DMS 273 treated with DMSO at 0.1 percent for 48 hours (cell line): ENCODE measurements at places on chromosomes 1 and 21.
A peak's percentile ranks its signal among the peaks of the same experiment; 100 is the strongest.

- no peak for DNase-seq
These were observed 34.8 kb upstream of the DUSP10 start for GRCh38 chr1:221776495-221777301.

- no peak for DNase-seq
These were observed 12.7 kb upstream of the RAB42 start for GRCh38 chr1:28579401-28579800.

- no peak for DNase-seq
These were observed 87.4 kb downstream of the GREM2 start for GRCh38 chr1:240524356-240525069.

- DNase-seq = no peak
These were observed 10.6 kb upstream of the PARS2 start for GRCh38 chr1:54774820-54775498.

GRCh38 chr21:28298251-28298672, 694.4 kb downstream of the LTN1 start:
- no peak for DNase-seq

DNA sequence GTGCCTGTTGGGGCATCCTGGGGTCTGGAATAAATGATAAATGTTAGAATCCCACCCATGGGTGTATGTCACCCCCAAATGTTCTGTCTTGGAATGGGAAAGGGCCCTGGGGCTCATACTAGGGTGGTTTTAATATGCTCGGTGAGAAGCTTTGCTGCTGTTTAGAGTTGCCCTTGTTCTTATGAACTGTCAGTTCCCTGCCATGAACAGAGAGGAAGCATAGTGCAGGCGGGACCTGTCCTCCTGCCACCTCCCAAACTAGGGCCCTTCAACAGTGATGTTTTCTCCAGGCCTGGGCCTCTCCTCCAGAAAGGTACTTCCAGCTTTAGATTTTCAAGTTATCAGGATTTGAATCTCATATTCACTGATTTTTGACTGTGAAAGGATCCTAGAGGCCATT, 80.7 kb upstream of the COA6 start:
- no peak for DNase-seq

DNA sequence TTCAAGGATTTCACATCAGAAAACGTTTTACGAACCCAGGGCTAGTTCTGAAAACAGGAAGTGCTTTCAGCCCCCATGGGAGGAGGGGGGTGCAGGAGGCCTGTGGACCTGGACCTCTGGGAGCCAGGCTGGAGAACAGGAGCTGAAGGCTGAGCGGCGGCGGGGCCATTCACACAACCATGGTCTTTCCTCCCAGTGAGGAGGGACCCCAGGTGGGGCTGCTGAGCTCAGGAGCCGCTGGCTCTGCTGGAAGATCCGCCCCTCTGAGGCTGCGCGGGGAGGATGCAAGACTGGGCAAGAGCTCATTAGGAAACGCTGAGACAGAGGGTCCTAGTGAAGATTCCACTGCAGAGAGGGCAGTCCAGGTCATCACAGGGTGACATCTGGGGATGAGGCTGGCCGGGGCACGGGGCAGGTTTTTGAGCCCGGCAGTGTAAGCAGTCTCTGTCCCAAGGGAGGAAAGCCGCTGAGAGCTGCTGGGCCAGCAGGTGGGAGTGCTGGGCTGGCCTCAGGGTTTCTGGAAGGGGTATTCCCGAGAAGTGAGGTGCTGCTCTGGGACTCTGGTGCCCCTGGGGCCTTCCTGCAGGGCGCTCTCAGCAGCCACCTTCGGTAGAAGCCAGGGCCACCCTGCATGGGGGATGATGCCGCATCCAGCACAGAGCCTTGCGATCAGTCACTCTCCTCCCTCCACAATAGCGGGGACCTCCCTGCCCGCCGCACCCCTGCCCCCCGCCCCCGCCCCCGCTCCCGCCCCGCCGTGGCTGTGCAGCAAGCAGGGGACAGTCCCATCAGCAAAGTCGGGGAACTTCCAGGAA, 7.5 kb downstream of the MX2 start:
- DNase-seq = no peak

GRCh38 chr21:42276526-42277154, 38.6 kb downstream of the TFF3 start:
- DNase-seq = no peak

- no peak for DNase-seq
These were observed 134.0 kb upstream of the IRF2BP2 start for GRCh38 chr1:234743791-234744611.

- DNase-seq = peak; percentile 11
These were observed 63.2 kb downstream of the SYDE2 start for GRCh38 chr1:85137660-85138059.

DNA sequence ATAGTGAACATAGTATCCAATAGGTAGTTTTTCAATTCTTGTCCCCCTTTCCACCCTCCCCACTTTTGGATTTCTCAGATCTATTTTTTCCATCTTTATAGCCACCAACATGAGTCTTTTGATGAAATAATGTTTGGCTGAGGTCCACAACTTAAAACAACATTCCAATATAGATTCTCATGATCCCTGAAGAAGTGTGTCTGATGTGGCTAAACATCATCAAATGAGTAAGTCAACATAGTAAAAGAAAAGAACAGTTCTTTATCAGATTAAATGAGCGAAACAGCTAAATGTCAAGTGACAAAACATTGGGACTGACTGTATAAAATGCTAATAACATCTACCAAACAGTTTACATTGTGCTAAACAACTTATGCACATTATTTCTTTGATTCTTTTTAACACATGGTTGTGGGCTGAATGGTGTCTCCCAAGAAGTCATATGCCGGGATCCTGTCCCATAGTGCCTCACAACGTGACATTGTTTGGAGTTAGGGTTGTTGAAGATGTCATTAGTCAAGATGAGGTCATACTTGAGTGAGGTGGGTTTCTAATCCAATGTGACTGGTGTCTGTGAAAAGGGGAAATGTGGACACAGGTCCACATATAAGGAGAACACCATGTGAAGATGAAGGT, 453.6 kb downstream of the LTN1 start:
- DNase-seq = no peak

DNA sequence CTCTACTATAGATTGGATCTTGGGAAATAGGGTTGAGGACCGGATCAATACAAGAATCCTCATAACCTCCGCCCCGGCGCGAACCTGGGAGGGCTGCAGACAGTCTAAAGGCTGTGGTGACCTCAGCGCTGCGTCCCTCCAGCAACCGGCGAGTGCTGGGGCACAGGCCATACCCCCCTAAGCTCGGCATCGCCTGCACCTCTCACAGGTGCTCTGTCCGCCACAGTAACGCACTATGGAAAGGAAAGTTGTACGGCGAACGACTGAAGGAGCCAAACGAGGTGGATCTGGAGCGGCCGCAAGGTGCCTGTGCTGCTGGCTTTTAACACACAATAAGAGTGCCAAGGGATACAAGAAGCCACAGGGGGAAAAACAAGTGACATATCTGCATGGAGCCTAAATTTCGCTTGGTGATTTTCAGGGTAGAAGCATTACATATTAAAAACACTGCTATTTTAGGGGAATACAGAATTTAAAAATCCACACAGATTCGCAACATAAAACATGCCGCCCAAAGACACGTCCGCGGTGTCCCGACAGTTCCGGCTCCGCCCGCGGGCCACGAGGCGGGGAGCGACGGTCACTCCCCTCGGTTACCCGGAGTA, 1.4 kb upstream of the RBM15 start:
- peak; percentile 70 for DNase-seq

DNA sequence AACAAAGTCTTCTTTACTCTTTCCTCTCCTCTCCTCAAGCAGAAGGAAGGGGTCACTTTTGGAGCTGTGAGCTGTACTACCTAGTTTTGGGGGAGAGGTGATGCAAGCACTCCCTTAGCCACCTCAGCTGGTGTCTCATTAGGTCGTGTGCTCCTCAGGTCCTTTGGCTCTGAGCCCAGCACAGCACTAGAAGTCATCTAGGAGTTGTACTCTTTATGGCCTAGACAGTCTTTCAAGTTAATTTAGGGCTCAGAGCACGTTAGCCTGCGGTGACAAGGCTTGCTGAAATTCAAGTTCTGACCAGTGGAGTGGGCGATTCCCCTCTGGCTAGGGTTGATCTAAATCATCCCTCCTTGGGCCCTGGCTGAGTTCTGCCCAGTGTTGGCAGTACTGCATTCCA, 48.0 kb upstream of the WDR26 start:
- DNase-seq = no peak

- DNase-seq = no peak
These were observed 16.5 kb downstream of the ATP1B1 start for GRCh38 chr1:169122976-169123375.

GRCh38 chr1:12166834-12167492, at the start of gene TNFRSF1B:
Gene TNFRSF1B (plus strand): TSS chr1:12166991. CDS start chr1:12167092, 101 bp downstream.
- DNase-seq = no peak

DNA sequence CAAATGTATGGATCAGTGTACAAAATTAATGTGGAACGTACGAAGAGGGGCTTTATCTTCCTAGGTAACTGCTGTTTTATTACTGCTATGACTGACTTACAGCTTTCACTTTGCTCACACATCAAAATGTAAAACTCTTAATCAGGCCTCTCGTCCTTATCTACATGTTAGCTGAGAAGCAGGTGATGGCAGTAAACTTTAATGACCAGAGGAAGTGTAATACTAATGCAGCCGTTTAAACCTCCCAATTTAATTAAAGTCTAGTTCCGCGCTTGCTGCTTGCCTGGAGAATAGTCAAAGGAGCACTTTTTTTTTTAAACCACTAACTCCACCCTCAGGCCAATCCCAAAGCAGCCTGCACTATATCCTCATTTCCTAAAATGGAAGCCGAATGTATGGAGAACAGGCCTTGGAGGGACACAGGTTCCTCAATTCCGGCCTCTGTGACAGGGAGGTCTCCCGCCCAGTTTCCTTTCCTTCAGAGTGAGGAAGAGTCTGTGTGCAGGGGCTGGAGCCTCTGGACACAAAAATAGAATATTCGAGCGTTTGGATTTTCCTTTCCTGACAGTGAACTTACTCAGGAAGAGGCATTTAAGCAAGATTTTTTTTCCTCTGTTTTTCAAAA, 36.7 kb upstream of the RASAL2 start:
- no peak for DNase-seq

GRCh38 chr21:32256873-32257620, 21.8 kb downstream of the MIS18A start:
- peak; percentile 77 for DNase-seq

DNA sequence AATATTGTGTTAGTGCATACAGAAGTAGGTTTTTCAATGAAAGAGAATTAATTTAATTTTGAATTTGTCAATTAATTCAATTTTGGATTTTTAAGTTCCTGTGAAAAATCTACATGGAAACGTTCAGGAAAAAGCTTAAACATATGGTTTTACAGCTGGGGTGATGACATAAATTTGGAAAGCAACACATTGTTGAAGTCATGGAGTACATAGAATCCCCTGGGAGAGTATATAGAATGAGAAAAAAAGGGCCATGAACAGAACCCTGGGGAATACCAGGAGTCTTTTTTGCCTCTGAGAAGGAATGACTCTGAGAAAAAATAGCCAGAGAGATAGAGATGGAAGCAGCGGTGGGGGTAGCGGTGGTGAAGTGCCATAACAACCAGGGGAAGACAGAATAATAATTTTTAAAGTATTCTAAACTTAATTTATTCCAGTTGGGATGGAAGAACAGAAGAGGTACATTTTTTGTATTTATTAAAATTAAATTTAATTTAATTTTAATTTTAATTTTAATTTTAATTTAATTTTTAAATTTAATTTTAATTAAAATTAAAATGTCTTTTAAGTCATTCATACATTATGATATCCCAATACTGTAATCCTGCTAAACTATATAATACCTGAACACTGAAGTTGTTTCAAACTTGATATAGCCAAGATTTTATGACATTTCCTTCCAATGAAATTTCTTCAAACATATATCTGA, 48.9 kb downstream of the NME7 start:
- DNase-seq = no peak

DNA sequence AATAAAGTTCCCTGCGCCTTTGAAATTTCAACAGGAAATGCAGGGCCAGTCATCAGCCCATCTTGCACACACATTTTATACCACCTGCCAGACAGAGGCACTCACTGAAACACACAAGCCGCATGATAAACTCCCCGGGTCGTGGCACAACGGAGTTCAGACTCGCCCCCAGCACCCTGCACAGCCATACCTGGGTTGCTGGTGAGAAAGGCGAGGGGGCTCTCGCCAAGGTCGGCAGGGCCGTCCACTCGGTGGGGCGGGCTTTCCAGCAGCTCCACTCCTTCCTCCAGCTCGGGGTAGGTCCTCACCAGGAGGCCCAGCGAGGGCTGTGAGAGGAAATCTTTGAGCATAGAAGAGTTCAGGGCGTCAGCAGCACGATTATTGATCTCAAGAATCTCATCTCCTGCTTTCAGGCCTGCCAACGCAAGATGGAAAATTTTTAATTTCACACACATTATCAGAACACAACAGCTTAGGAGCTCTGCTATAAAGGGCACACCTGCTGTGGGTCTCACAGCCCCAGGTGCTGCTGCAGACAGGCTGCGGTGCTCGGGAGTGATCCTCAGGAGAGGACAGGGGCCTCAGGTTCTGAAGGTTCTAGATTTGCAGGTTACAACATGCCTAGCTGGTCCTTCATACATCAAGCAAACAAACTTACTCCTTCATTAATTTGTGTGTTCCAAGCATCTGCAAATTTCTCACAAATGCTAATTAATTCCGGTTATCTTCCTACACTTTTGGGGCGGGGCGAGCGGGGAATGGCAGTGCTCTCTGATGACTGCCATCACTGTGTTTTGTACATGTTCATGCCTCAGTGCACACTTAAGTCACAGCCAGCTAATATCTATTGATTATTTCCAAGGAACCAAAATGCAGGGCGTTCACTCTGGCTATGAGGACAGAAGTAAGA, 144.2 kb upstream of the KRTAP19-8 start:
- DNase-seq = no peak

GRCh38 chr1:10625076-10625475, 150.3 kb downstream of the PEX14 start:
- no peak for DNase-seq

DNA sequence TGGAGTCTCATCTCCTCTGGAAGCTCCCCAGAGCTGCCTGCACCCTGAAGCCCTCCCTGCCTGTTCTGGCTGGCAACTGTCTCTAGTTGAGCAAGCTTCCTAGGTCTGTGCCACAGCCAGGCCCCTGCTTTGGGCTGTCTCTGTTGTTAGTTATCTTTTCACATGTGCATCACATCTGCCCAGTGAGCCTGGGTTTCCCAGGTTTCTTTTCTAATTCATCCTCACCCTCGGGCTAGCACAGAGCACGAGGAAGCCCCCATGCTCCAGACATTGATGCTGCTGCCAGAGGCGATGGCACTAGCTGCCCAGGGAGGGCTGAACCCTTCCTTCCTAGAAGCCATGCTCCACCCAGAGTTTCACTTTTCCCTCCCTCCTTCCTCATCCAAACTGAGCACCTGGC, 27.2 kb downstream of the RASSF5 start:
- no peak for DNase-seq
